ENCODE measurements at places on chromosomes 2 and 18.
A peak's percentile ranks its signal among the peaks of the same experiment; 100 is the strongest.

- DNase-seq, result no peak
Observed at GRCh38 chr2:174094542-174094941, 129.4 kb upstream of the SP3 start.

DNA sequence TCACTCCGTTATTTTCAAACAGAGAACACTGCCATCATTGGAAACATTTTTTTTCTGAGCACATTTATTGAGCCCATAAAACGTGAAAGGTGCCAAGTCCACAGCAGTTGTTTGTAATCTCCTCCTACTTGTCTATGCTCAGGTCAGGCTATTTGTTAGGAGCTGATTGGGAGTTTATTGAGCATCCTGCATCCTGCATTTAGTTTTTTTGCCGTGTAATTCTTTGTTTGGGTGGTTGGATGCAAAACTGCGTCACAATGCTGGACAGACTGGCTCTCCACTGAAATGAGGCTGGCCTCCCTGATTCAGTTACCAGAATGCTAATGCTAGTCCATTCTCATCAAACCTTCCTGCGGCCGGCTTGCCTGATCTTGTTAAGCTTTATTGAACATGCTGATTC is 71.4 kb downstream of the RAPGEF4 start:
- no peak for DNase-seq

- DNase-seq, result peak; percentile 90
Observed at GRCh38 chr2:216880509-216881184, 20.8 kb upstream of the TNP1 start.

- peak; percentile 45 for DNase-seq
Observed at GRCh38 chr2:145088756-145089155, 568.8 kb upstream of the ZEB2 start.

GRCh38 chr18:7248877-7249276 is 18.0 kb downstream of the LRRC30 start:
- peak; percentile 87 for DNase-seq

GRCh38 chr2:66573821-66574233 is 138.9 kb downstream of the MEIS1 start:
- peak; percentile 35 for DNase-seq

DNA sequence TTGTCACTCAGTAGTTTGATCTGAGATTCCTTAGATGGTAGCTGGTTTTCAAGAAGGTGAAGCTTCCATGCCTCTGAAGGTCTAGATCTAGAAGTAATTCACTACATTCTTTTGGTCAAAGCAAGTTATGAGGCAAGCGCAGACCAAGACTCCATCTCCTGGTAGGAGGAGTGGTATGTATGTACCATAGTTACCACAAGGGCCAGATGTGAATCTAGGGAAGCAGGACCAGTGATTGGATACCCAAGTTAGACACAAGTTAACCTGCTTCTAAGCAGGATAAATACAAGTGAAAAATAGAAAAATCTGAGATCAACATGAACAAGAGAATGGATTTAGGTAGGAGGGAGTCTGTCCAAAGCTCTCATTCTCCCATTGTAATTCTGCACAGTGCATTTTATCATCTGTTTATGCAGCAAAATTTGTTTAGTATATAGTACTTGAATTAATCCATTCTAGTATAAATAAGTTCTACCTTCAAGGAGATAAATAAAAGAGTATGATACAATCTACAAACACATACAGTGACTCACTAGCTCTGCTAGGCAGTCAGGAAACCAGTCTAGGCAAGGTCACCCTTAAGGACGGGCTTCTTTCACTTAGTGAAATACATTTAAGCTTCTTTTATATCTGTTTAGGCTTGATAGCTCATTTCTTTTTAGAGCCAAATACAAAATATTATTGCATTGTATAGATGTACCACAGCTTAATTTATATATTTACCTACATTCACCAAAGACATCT is 14.2 kb upstream of the DOCK10 start:
- DNase-seq, result no peak

DNA sequence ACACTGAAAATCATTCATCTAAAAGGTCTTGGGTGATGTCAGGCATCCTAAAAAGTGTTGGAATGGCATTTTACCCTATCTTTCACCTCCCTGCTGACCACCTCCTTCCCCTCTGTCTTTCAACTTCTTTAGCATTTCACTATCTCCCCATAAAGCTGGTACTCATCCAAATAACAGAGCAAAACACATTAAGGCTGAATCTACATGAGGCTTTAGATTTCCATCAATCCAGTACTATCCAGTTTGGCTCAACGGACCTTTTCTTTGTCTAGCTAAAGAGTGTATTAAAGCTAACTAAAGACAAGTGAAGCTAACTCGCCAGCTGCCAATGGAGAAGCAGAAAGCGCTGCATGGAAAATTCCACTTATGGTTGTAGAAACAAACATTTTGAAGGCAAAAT is 122.5 kb upstream of the NCKAP5 start:
- peak; percentile 24 for DNase-seq

- DNase-seq, result no peak
Observed at GRCh38 chr2:44931198-44931780, 10.2 kb upstream of the SIX3 start.

- no peak for DNase-seq
Observed at GRCh38 chr18:41928581-41928980, 26.5 kb upstream of the PIK3C3 start.

- DNase-seq, result peak; percentile 19
Observed at GRCh38 chr2:3738454-3738853, 35.1 kb downstream of the DCDC2C start.

DNA sequence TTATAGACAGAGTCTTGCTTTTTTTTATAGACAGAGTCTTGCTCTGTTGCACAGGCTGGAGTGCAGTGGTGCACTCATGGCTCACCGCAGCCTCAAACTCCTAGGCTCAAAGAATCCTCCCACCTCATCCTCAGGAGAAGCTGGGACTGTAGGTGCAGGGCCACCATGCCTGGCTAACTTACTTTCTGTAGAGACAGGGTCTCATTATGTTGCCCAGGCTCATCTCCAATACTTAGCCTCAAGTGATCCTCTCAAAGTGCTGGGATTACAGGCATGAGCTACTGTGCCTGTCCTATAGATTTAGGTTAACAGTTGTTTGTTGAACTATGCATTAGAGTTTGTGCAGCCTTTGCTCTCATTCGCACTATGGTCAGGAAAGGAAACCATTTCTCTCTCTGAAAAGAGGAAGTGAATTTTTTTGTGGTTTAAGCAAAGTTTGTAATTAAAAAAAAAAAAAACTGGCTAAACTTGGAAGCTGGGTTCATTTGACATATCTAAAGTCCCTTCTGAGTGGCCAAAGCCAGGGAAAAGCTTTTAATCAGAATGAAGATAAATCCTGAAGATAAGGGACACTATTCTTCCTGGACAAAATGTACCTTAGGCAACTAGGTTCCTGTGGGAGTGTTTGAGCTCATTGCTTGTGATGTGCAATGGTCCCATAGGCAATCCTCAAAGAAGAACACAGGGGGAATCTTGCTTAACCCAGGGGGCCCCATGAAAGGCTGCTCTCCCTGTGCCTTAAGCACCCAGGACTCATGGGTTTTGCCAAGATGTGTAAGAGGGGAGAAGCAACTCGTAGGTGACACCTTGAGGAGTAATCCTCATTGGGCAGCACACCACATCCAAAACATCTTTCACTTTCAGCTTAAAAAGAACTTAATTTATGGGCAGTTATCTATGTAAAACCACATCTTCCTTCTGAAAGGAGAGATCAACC is 201.7 kb downstream of the MREG start:
- no peak for DNase-seq

GRCh38 chr2:146818122-146818521 is 1026.7 kb upstream of the ACVR2A start:
- DNase-seq, result no peak

GRCh38 chr2:24899361-24899910 is 20.6 kb downstream of the ADCY3 start:
- no peak for DNase-seq

DNA sequence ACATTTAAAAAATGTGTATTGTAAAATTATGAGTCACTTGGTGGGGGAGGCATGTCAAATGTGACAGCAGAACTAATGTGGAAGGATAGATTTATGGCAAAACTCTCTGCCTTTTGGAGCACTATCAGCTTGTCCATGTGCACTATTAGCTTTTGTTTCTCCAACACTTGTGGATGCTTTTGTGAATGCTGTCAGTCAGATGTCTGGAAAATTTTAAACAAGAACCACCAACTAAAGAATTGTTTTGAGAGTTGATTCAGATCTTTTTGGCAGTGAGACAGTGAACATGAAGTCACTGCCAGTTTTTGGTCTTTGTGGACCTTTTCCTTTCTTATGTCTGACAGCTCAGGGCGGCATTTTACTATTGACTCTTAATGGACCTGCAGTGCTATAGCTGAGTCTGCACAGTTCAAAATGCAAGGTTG is 72.4 kb downstream of the KIAA1328 start:
- no peak for DNase-seq

DNA sequence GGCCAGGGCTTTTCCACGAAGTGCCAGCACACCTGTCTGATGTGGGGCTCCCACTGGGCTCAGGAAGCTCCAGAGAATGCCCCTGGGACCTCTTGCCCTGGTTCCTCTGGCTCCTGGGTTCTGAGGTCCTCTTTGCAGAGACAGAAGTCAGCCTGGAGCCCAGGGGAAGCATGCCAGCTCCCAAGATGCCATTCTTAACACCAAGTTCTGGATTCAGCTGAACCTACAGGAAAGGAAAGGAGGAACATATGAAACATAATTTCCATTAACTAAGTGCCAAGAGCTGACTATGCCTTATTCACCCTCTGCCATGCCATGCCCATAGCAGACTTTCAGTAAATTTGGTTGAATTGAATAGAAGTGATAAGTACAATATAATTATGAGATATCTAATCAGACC is 21.9 kb downstream of the FAM124B start:
- no peak for DNase-seq
